ENCODE measurements at places on chromosomes 3 and 15.

GRCh38 chr15:92869263-92869940 is 30.7 kb upstream of the CHD2 start:
- DNase-seq = no peak

- DNase-seq = no peak
Measured at GRCh38 chr15:51223771-51224229, 114.6 kb downstream of the CYP19A1 start.

- DNase-seq = no peak
Measured at GRCh38 chr15:101046826-101047225, 127.7 kb downstream of the LRRK1 start.

DNA sequence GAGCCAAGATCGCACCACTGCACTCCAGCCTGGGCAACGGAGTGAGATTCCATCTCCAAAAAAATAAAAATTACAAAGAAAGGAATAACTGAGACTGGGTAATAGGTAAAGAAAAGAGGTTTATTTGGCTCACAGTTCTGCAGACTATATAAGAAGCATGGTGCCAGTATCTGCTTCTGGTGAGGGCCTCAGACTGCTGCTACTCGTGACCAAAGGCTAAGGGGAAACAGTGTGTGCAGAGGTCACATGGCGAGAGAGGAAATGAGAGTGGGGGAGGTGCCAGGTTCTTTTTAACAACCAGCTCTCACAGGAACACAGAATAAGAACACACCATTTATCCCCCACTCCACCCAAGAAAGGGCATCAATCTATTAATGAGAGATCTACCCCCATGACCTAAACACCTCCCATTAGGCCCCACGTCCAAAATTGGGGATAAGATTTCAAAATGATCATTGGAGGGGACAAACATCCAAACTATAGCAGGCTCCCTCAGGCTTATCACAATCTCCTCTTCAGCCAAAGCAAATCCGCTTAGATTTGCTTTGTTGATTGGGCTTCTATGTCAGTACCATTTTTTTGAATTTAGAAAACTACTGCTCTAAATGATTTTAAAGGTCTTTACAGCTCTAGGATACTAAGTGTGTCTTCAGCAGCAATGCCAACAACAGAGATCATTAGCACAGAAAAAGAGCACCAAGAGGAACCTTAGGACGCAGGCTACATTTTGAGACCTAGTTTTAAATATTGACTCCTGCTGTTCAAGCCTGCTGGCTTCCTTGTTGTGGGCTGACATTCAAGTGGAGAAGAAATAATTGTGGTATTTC is 84.2 kb upstream of the TBL1XR1 start:
- no peak for DNase-seq

- DNase-seq = no peak
Measured at GRCh38 chr3:142875583-142876207, 13.2 kb downstream of the PCOLCE2 start.

DNA sequence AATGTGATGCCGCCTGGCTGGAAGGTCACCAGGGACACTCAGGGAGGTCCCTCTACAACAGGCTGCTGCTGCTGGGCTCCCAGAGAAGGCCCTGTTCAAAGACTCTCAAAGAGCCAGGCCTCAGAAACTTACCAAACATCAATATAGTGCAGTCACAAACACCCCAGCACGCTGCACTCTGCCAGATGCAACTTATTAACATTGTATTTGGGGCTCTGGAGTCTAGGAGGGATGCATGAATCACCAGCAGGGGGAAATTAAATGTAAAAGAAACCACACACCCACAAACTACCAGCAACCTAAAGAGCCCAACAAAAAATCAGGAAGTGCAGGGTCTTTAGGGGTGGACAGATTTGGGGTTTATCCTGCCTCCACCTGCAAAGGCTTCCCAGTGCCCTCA is 74.6 kb upstream of the SPATA12 start:
- DNase-seq = no peak

DNA sequence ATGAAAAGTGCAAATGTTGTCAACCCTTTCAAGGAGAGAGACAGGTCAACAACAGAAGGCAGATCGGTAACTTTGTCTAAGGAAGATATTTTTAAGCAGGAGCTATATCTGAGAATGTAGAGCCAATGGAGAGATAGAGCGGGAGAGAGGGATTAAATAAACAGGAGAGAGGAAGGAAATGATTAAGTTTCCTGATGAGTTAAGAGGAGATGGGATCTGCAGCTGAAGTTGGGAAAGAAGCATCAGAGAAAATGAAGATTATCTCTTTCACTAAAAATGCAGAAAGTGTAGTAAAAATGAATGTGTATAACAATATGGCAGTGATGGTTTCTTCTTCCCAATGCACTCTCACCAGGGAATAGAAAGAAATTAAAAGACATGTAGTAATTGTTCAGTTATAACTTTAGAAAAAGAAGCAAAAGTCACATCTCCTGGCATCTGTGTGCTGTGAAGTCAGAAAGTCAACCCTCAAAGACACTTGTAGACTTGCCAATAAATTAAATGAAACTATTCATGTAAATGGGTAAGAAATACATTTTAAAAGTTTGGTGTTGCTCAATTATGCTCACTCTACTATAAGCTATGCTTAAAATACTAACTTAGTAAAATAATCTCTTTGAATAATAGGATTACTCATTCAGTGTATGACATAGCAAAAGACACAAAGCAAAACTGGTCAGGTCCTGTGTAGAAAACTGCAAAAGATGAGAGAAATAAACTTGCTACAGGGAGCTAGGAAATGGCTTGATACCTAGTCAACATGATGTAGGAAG is 264.6 kb downstream of the ZIC4 start:
- no peak for DNase-seq

DNA sequence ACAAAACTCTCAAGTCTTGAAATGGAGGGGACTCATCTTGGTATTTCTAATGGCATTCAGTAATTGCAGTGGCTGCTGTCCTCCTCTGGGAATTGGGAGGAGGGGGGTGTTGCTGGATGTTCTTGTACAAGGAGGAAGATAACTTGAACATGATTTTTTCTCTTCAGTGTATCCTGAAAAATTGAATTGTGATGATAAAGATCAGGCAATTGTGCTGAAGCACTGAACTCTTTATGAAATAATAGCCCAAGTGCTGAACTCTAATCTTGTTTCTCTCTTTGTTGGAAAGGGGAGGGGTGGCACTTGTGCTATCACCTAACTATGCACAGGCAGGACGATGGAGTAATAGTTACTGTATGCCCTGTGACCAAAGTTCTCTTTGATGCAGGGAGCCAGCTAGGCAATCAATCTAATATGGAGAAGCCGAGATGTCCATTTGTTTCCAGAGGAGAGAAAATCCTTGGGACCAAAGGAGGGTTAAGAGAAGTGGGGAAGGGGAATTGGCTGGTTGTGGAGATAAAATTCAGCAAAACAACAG is 68.1 kb upstream of the ATP2C1 start:
- no peak for DNase-seq

- DNase-seq = no peak
Measured at GRCh38 chr15:83873966-83874365, 220.0 kb downstream of the ADAMTSL3 start.

- no peak for DNase-seq
Measured at GRCh38 chr3:29972320-29972993, 633.9 kb upstream of the TGFBR2 start.
